ENCODE measurements at places on chromosomes 7 and 10. TPM values are rescaled to one million over a fixed set of nuclear protein-coding genes. Genes with fewer than 3 reads are reported as not detected.

IKZF1 gene
- total RNA-seq = 504 TPM

- DNase-seq = no peak
Observed at GRCh38 chr10:96509017-96509641, 4.6 kb downstream of the TLL2 start.

- DNase-seq = no peak
Observed at GRCh38 chr10:28790146-28790545, 112.8 kb downstream of the BAMBI start.

- DNase-seq = no peak
Observed at GRCh38 chr10:84522612-84523462, 194.4 kb downstream of the CCSER2 start.

- DNase-seq = no peak
Observed at GRCh38 chr7:98054585-98054984, 52.1 kb upstream of the LMTK2 start.

- DNase-seq = no peak
Observed at GRCh38 chr10:78913219-78914059, 155.3 kb upstream of the ZMIZ1 start.

Data from activated T-cell treated with anti-CD3 and anti-CD28 coated beads, Interleukin-2, amount 50 U/mL, for 72 hours (primary cell).